ENCODE measurements at places on chromosomes 2 and 18. TPM values are rescaled to one million over a fixed set of nuclear protein-coding genes. Genes with fewer than 3 reads are reported as not detected.

The DSEL gene
- 16.5 TPM for total RNA-seq

The IL1R2 gene
- total RNA-seq, result not detected

The ABCG8 gene
- total RNA-seq, result not detected

The METTL5 gene
- 52.3 TPM for total RNA-seq

The TSN gene
- total RNA-seq, result 60.3 TPM

GRCh38 chr18:63936156-63936931, 12.8 kb upstream of the HMSD start:
- H3K27me3 ChIP-seq, result no peaks in the 10 kb centered on the region
- peak; percentile 38 for DNase-seq
- H3K4me1 ChIP-seq, result no peaks in the 10 kb centered on the region
- H3K4me3 ChIP-seq, result peak overlapping the region; percentile 60
- H3K36me3 ChIP-seq, result no peaks in the 10 kb centered on the region

DNA sequence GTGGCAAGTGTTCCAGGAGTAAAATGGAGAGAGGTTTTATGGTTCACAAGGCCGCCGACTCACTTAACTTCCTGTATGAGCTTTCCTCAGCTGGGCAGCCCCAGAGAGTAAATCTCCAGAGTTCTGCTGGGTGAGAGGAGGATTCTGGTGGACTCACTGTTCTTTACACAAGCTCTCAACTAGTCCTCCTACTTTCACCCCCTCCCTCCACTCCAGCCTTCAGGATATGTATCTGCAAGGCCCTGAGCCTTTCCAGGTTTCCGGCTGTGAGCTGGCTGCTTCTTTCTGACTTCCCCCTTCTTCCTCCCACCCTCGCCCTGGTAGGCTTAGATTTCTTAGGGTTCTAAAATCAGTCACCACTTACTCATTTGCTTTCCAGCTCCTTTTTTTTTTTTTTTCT, 34.0 kb downstream of the EML6 start:
- peaks cover 4% of the 10 kb centered on the region for H3K4me1 ChIP-seq
- no peaks in the 10 kb centered on the region for H3K36me3 ChIP-seq
- no peak overlapping the region for H3K27ac ChIP-seq
- H3K27me3 ChIP-seq, result no peaks in the 10 kb centered on the region
- no peak overlapping the region for H3K4me3 ChIP-seq

DNA sequence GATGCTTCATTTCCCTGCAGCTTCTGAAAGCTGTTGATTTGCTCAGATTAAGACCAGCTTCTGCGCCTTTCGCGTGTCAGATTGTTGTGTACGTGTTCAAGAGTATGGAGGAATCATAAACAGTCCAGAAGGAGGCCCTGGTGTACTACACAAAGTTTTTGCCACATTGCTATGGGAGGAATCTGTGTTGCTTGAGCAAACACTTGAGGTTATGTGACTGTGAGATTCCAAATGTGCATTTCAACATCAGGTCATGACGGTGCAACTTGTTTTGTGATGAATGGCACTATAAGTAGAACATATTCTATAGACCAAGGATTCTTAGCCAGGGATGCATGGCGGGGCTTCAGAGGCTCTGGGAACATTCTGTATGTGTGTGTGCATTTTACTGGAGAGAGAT, 35.0 kb downstream of the SRSF7 start:
- DNase-seq, result peak; percentile 57
- no peak overlapping the region for H3K27ac ChIP-seq
- H3K4me3 ChIP-seq, result no peak overlapping the region
- H3K36me3 ChIP-seq, result no peaks in the 10 kb centered on the region

- no peaks in the 10 kb centered on the region for H3K4me1 ChIP-seq
- H3K27me3 ChIP-seq, result no peaks in the 10 kb centered on the region
- no peak overlapping the region for H3K4me3 ChIP-seq
- no peak for DNase-seq
Observed at GRCh38 chr2:163649080-163649479, 86.7 kb downstream of the FIGN start.

DNA sequence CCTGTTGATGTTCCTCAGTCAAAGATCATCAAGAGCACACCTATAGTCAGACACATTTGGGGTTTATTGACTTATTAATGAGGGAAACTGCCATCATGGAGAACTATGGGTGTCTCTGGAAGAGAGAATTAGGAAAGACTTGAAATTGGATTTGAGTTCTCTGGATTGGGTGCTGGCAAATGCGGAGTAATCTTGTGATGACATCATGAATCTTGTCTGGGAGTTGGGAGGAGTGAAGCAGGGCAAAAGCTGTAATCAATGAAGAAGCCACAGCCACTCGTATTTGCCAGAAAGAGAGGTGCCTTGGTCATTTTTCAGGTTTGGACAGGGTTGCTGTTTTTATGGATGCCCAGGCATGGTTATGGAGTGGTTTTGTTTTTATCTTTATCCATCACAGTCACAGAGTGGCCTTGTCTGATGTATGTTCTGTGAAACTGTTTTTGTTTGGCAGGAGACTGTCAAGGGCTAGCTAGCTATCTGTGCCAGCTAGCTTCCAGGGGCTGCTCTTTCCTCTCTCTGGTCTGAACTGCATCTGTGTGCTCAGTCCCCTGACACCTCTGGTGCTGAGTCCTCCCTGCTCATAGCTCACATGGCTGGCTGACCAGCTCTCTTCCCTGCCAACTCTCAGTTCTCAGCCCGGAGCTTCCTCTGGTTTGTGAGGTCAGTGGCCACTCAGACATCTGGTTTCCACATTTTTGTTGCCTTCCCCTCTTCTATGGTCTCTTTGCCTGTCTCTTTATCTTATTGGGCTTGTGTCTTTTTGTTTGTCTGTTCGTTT, 193.4 kb upstream of the RMP24 start:
- no peak overlapping the region for H3K4me3 ChIP-seq
- H3K36me3 ChIP-seq, result no peaks in the 10 kb centered on the region
- DNase-seq, result no peak
- H3K4me1 ChIP-seq, result no peaks in the 10 kb centered on the region

GRCh38 chr18:3089579-3089978, 76.6 kb upstream of the LPIN2 start:
- no peaks in the 10 kb centered on the region for H3K36me3 ChIP-seq
- no peak for DNase-seq
- no peak overlapping the region for H3K27ac ChIP-seq
- H3K27me3 ChIP-seq, result no peaks in the 10 kb centered on the region
- H3K4me1 ChIP-seq, result no peaks in the 10 kb centered on the region
